ENCODE measurements at places on chromosomes 2 and 18.
A peak's percentile ranks its signal among the peaks of the same experiment; 100 is the strongest.

DNA sequence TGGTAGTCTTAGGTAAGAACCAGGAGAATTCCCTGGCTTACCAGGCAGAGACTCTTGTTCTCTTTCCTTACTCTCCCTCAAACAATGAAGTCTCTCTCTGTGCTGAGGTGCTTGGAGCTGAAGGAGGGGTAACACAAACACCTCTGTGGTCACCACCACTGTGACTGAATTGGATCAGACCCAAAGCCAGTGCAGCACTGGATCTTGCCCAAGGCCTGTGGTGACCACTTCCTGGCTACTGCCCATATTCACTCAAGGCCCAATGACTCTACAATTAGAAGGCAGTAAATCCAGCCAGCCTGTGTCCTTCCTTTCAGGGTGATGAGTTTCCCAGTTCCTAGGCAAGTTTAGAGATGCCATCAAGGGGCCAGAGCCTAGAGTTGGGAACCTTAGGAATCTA is 706.8 kb downstream of the SLC4A3 start:
- DNase-seq = no peak

- DNase-seq = no peak
Measured at GRCh38 chr2:69729266-69729665, 12.7 kb upstream of the ANXA4 start.

- no peak for DNase-seq
Measured at GRCh38 chr2:150872756-150873395, 385.4 kb upstream of the RND3 start.

DNA sequence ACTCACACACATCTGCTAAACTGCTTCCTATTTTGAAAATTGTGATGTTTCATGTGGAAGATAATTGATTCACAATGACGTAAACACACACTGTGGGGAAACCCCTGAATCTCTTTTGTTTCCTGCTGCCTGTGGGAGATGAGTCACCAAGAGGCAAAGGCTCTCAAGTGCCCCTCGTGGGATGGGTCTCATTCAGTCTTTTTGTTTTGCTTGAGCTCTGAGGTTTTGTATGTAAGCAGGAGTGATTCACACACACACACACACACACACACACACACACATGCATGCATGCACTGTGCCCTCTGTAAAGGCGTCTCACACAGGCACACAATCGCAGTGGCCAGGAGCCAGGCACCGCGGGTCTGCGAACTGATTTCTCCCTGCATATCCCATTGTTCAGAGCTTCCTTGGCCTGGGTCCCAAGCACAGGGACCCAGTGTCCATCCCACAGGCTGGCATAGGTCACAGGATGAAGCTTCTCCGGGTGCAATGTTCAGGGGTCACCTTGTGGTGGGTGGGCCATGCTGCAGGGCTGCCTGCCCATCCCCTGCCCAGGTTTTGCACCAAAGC is 12.1 kb upstream of the ARHGEF4 start:
- DNase-seq = peak; percentile 19

DNA sequence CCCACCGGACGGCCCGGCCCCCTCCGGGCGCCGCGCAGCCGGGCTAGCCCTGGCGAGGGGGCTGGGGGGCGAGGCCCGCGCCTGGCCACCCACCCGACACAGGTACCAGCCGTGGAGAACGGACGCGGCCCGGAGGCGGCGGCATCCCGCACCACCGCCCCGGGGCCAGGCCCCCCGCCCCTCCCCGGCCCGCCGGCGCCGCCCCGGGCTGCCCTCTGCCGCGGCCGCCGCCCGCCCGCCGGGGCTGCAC is 405 bp downstream of the SOS1 start:
- DNase-seq = no peak

- no peak for DNase-seq
Measured at GRCh38 chr2:216679658-216680024, 15.7 kb downstream of the IGFBP5 start.

DNA sequence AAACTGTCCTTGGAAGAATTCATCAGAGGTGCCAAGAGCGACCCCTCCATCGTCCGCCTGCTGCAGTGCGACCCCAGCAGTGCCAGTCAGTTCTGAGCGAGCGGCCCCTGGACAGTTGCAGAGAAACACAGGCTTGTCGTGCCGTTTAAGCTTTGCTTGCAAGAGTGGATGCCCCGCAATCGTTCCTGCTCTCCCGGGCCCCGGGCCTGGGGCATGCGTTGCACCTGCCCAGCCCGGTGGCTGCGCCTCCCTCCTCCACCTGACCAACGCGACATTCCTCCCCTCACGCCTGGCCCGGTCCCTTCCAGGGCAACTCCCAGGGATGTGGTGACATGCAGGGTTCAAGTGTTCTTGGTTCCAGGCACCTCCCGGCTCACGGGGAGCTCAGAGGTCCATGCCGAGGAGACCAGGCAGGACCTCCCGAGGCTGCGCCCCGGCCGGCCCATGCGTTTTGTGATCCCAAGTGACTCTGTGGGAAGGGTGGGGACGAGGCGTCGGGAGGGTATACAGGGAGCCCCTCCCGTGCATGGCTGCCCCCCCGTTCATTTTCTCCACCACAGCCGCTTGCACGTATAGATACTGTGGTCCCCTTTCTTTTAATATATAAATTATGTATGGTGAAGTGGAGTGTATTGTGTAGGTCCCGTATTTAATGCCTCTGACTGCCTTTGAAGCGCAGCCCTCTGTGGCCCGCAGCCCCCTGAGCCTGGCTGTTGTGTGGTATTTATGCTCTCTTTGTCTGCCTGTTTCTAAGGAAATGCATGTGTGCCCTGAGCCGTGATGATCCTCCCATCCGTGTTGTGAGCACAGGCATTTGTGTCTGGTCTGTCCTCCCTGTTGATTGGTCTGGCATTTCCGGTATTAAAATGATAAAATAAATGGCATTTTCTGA is 21.2 kb downstream of the ODC1 start:
- DNase-seq = no peak

GRCh38 chr2:144162652-144163051 is 357.3 kb downstream of the ZEB2 start:
- DNase-seq = no peak

DNA sequence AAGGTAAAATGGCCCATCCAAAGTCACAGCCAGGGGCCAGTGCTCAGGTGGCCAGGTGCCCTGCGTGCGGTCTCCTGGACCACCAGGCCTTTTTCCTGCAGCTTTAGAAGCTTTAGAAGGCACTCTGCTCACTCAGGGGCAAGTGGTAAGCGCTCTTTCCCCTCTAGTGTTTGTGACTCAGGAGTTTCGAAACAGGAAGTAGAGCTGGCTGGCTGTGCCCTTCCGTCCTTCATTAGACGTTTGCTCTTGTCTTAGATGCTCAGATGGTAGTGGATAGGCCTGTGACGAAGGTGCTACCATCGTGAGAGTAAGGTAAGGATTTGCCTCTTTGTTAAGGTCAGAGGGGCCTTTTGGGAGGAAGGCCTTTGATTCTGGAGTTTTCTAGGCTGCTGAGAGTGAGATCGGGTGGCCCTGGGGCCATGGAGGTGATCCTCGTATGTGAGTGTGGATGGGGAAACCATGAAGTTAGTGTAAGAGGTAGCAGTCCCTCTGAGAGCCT is at the start of gene CASP8:
TSS of gene CASP8 (plus strand) at position 235 of the 499 bp plus-strand sequence. CDS start 5,951 bp downstream, outside the sequence.
- peak; percentile 78 for DNase-seq

GRCh38 chr2:143262389-143262788 is 133.2 kb downstream of the ARHGAP15 start:
- DNase-seq = peak; percentile 15

DNA sequence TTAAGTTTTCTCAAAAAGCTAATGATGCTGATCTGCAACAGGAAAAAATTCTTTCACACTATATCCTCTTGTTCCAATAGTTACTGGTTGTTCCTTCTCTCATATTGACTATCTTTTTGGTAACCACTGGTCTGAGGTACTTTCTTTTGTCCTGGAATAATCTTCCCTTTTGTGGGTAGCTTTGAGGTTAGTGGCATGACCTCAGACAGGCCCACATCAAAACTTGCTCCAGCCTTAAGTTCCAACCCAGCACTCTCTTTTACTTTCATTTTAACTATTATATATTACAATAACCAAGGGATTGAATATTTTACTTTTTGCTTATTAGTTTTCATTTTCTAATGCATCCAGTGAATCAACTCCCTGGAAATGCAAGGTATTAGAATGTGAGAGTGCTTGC is 9.5 kb downstream of the REG1A start:
- no peak for DNase-seq

- DNase-seq = no peak
Measured at GRCh38 chr2:188189356-188189755, 102.3 kb upstream of the GULP1 start.

- DNase-seq = no peak
Measured at GRCh38 chr2:127420039-127420864, 2.0 kb downstream of the PROC start.

GRCh38 chr2:143581134-143581533 is 451.9 kb downstream of the ARHGAP15 start:
- no peak for DNase-seq

GRCh38 chr2:142321706-142322280 is 191.0 kb upstream of the LRP1B start:
- DNase-seq = no peak

- no peak for DNase-seq
Measured at GRCh38 chr18:70068981-70069380, 121.3 kb upstream of the CD226 start.
